ENCODE measurements at places on chromosomes 6 and 20. TPM values are rescaled to one million over a fixed set of nuclear protein-coding genes. Genes with fewer than 3 reads are reported as not detected.

Gene SNAI1
- 5.1 TPM for total RNA-seq

Gene ANKRD66
- not detected for total RNA-seq

Gene RAET1L
- total RNA-seq, result not detected

Gene PABPC1L
- 7.4 TPM for total RNA-seq

Gene SERPINB1
- total RNA-seq, result 16.8 TPM

Gene HCK
- total RNA-seq, result not detected

Gene LRRN4
- total RNA-seq, result not detected
